ENCODE measurements at places on chromosomes 1 and 21. TPM values are rescaled to one million over a fixed set of nuclear protein-coding genes. Genes with fewer than 3 reads are reported as not detected.

PLEKHN1 gene
- total RNA-seq = 0.54 TPM

RC3H1 gene
- total RNA-seq = 35.7 TPM

MXRA8 gene
- 367 TPM for total RNA-seq

KIF26B gene
- total RNA-seq = 20.9 TPM

RHBG gene
- not detected for total RNA-seq

HRNR gene
- not detected for total RNA-seq

FCRL1 gene
- total RNA-seq = not detected

NHLH2 gene
- not detected for total RNA-seq

ITLN1 gene
- total RNA-seq = 0.49 TPM

TMEM269 gene
- not detected for total RNA-seq

BRDT gene
- total RNA-seq = not detected

PLXNA2 gene
- 8.0 TPM for total RNA-seq

MFAP2 gene
- 47.7 TPM for total RNA-seq

PHF13 gene
- 14.7 TPM for total RNA-seq

TSPAN1 gene
- 0.81 TPM for total RNA-seq

TRIM45 gene
- 3.3 TPM for total RNA-seq

TNFAIP8L2 gene
- not detected for total RNA-seq

ADAMTS1 gene
- 284 TPM for total RNA-seq

MIXL1 gene
- total RNA-seq = not detected

AZIN2 gene
- 8.1 TPM for total RNA-seq

CA14 gene
- not detected for total RNA-seq

HTR1D gene
- total RNA-seq = not detected

LENEP gene
- total RNA-seq = not detected

PRKAA2 gene
- 0.16 TPM for total RNA-seq

OR2L13 gene
- not detected for total RNA-seq

MPZ gene
- 1.2 TPM for total RNA-seq

SPRR4 gene
- total RNA-seq = not detected

PERM1 gene
- 0.57 TPM for total RNA-seq

MAP1LC3C gene
- total RNA-seq = 0.09 TPM

RBM11 gene
- not detected for total RNA-seq

SZT2 gene
- 35.4 TPM for total RNA-seq

KIF17 gene
- total RNA-seq = 3.0 TPM

CFAP45 gene
- 0.27 TPM for total RNA-seq

DMBX1 gene
- total RNA-seq = not detected

CRP gene
- not detected for total RNA-seq

CR2 gene
- total RNA-seq = not detected

PRDM2 gene
- total RNA-seq = 25.3 TPM

KRTAP21-2 gene
- total RNA-seq = not detected

KCNN3 gene
- total RNA-seq = 0.09 TPM

OR2T8 gene
- total RNA-seq = not detected

ATPAF1 gene
- 53.5 TPM for total RNA-seq

AMY2A gene
- total RNA-seq = not detected

SLC16A4 gene
- 36.8 TPM for total RNA-seq

KLHDC8A gene
- total RNA-seq = not detected

LCE1B gene
- total RNA-seq = not detected

PRDM16 gene
- 11.3 TPM for total RNA-seq

SYT6 gene
- not detected for total RNA-seq

GRHL3 gene
- not detected for total RNA-seq

GBP2 gene
- total RNA-seq = 19.8 TPM

GBP6 gene
- not detected for total RNA-seq

LAX1 gene
- total RNA-seq = 0.74 TPM
